ENCODE measurements at places on chromosomes 3 and 15.

DNA sequence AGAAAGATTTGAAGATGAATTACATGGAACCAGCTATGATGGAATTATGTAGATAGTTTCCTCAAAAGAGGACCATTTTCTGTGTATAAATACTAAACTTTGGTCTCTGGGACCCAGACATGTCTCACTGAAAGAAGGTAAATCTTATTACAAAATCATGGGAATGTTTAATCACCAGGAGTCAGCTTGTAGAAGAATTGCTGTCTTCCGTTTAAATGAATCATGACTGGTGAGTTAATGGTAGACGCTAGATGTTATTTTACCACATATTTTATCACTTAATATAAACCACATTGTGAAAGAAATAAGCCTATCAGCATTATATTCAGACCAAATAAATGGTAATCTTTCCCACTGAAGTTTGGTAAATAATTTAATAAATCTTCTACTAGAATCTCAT is 322.3 kb upstream of the SUCLG2 start:
- DNase-seq: no peak

- DNase-seq: no peak
Measured at GRCh38 chr3:39149498-39150147, 3.8 kb downstream of the CSRNP1 start.

DNA sequence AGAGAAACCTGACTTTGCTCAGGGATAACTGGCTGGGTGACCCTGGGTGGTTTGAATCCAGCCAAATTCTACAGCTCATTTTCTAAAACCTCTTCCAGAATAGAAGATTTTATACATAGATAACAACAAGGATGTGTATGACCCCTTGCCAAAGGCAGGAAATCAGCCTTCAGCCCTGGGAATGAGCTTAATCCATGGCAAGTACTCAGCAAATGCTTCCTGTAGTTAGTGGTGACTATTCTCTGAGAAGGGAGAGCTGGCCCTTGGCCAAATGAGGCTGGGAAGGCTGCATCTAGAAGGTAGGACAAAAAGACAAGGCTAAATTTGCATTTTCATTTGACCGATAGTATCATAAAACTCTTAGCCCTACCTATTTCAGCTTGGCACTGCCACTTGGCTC is 4.6 kb upstream of the HACD3 start:
- no peak for DNase-seq

GRCh38 chr3:30232142-30232541 is 374.3 kb upstream of the TGFBR2 start:
- DNase-seq: no peak

DNA sequence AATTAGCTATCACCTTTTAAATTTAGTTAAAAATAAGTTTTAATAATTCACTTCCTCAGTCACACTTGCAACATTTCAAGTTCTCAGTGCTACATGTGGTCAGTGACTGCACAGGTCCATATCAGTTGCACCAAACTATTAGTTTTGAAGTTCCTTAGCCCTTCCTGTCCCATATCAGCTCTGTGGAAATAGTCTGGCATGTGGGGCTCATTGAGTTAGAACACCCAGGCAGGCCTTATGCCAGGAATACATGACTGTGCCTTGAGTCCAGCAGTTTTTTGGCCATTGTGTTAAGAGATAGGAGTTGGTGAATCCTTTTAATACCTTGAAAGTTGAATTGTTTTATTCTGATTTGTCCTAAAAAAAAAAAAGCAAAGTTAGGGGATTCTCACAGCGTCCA is 153.7 kb upstream of the BFSP2 start:
- DNase-seq: no peak

GRCh38 chr3:38960953-38961622 is 90.7 kb downstream of the SCN11A start:
- DNase-seq: peak; percentile 28

GRCh38 chr3:180804916-180805315 is 107.6 kb upstream of the FXR1 start:
- DNase-seq: no peak

GRCh38 chr15:40192942-40193341 is 32.1 kb downstream of the BUB1B start:
- no peak for DNase-seq

DNA sequence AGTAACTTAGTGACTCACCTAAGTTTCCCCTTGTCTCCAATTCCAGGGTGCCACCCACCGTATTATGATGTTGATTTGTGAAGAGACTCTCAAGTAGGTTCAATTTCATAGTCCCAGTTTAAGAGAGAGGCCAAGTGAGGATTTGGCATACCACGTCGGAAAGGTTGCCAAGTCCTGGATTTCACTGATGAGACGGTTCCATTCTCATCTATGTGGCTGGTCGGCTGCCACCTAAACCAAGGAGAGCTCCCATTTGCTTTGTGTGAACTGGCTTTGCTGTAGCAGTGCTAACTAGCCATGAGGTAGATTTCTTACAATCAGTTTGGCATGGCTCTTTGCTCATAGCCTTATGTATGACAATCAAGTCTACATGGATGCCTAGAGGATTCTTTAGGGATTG is 653.6 kb downstream of the NLGN1 start:
- DNase-seq: no peak

- DNase-seq: peak; percentile 38
Measured at GRCh38 chr3:141307351-141308059, 60.8 kb upstream of the ZBTB38 start.

DNA sequence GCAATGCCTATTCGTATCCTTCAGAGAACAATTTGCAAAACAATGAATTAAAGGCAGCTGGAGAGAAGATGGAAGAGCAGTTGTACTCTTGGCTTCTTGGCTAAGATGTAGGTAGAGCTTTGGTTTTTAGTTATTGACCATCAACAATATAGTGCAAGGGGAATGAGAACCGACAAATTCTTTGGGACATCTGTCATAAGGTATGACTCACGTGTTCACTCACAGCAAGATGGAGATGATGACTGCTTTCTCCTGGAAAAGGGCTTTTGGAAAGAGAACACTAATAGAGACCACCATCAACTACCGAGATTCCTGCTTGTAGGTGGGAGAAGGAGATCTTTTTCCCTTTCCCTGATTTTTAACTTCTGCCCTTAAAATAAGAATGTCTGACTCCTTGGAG is 234.9 kb downstream of the NTRK3 start:
- DNase-seq: no peak

- peak; percentile 77 for DNase-seq
Measured at GRCh38 chr15:77024273-77025082, 29.6 kb downstream of the PSTPIP1 start.

- no peak for DNase-seq
Measured at GRCh38 chr15:38540510-38540909, 24.1 kb downstream of the RASGRP1 start.

- no peak for DNase-seq
Measured at GRCh38 chr3:197203714-197204146, 94.7 kb downstream of the DLG1 start.

DNA sequence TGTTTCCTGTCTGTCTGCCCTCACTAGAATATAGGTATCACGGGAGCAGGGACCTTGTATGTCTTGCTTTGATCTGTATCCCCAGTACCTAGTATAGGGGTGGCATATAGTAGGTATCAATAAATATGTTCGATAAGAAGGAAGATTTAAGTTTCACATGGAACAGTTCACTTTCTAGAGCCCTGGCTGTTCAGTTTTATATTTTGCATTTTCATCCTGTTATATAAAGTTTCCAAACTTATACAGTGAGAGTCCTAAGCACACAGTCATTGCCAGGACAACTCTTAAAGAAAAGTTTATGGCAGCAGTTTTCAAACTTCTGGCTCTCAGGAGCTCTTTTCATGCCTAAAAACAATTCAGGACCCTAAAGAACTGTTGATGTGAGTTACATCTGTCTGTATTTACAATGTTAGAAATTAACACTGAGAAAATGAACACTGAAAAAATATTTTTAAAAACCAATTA is 13.4 kb downstream of the ITPR1 start:
- DNase-seq: no peak

DNA sequence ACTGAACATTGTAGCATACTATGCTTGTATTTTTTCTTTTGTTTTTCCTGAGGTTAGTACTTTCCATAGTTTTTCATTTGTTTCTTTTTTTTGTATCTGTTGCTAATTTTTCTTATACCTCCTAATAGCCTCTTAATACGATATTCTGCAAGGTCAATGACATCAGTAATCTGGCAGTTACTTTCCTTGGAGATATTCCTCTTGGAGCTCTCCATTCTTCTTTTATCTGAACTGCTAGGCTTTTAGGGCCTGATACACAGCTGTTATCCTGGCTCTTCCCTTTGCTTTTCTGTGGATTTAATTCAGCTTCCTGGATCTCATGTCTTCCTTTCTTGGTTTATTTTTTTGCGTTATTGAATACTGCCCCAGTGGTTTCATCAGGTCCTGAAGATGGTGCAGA is 12.9 kb downstream of the ALPK3 start:
- DNase-seq: no peak

DNA sequence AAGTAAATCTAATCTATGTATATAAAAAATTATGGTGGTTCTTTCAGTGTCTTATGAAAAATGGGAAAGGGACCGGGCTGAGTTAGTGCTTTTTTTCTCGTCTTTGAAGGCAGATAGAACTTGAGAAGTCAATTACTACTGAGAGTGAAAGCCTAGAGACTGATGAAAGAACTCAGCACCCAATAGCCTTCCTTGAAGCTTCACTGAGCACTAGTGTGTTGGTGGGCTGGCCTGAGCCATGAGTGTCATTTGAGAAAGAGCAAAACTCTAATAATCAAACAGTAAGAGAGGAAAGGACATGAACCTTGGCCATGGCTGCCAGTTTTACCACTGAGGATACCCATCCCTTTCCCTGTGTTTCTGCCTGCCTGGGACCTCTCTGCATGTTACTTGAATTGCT is 428.3 kb upstream of the RASGRP1 start:
- no peak for DNase-seq

GRCh38 chr3:25090698-25091453 is 337.2 kb upstream of the RARB start:
- DNase-seq: no peak

- no peak for DNase-seq
Measured at GRCh38 chr3:127070776-127071175, 87.9 kb downstream of the PLXNA1 start.

DNA sequence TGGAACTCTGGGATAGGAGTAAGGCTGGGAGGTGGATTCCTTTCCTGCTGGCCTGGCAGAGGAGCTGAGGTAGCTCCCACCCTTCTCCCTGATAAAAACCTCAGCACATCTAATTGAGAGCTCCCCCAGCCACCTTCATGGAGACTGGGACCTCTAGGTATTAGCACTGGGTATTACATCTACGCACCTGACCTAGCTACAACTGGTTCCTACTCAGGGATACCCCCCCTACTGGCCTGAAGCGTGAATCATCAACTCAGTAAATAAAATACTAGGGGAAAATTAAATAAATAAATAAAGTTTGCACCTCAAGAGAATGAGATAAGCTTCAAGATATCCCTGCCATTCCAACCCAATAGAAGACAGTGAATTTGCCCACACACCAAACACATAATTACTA is 140.4 kb downstream of the NEK10 start:
- no peak for DNase-seq

GRCh38 chr3:155316426-155316825 is 22.9 kb upstream of the STRIT1 start:
- DNase-seq: no peak

GRCh38 chr3:156723182-156723619 is 48.8 kb downstream of the TIPARP start:
- DNase-seq: peak; percentile 6

GRCh38 chr3:99859825-99860224 is 42.2 kb downstream of the CMSS1 start:
- no peak for DNase-seq

GRCh38 chr3:25533399-25533798 is 105.3 kb downstream of the RARB start:
- no peak for DNase-seq

DNA sequence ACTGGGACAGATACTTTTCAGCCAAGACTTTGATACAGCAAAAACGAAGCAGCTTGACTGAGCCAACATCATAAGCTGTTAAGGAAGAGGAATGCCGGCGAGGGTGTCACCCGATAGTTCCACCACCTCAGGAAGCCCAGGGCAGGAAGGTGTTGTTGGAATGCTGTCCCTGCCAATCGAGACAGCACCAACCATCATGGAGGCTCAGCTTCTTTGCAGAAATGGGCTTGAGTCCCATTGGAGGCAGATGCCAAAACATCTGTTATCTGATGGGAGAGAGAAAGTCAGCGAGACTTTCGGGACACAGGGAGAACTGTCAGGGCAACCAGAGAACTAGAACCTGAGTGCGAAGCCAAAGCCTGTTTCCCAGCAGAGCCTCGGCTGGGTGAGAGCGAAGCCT is 50.7 kb downstream of the CA12 start:
- no peak for DNase-seq

DNA sequence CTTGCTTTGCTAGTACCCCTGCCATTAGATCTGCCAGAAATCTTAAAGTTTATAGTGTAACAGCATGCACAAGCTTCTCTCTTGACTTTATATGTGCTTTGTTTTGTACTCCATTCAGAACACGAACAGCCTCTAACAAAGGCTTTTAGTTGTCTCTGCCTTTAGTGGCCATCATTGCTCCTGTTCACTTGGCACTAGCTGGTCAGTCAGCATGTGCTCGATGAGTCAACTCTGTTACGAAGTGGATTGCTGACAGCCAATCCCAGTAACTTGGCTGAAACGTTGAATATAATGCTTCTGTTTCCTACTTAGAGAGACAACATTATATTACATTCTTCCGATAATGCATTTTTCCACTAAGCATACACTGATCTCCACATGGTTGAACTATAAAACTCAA is 349.2 kb downstream of the NAALADL2 start:
- no peak for DNase-seq

DNA sequence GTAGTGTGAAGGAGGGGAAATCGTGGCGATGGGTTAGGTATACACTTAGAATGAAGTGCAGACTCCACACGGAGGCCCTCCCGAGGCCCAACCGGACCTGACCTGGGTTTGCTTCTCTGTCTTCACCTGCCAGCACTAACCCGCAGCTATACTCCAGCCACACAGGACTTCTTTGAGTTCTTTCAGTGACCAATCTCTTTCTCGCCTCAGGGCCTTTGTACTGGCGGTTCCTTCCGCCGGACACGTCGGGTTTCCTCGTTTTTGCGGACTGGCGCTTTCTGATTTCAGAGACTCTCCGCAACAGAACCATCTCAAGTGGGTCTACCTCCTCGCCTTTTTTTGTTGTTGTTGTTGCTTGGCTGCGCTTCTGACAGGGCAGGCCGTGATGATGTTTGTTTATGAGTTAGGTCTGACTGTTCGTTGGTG is at the start of gene NEIL1:
TSS of gene NEIL1 (plus strand) at position 244 of the 426 bp plus-strand sequence. CDS start 1,867 bp downstream, outside the sequence.
- no peak for DNase-seq

DNA sequence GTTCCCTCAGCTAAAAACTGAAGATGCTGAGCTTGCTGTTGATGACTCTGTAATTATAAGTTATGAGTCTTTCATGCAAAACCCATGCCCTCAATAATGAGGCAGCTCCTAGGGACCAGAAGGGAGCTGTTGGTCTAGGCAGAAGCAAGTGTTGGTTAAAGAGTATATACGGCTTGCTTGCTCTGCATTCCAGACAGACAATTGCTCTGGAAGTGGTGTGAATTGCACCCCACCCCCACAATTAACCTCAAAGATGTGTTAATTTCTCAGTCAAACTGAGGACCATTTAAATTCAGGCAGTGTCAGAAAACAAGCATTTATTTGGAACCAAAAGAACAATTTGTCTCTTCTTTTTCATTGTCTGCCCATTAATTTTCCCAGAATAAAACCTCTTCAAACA is 163.5 kb upstream of the EOMES start:
- DNase-seq: no peak

- DNase-seq: no peak
Measured at GRCh38 chr15:73054417-73054953, 2.2 kb downstream of the NEO1 start.
